ENCODE measurements at places on chromosomes 5 and 9.

- no peak for DNase-seq
Observed at GRCh38 chr9:19552282-19553105, 143.7 kb downstream of the ACER2 start.

GRCh38 chr5:28779161-28779754 lies 1740.9 kb upstream of the CDH9 start:
- no peak for DNase-seq

- no peak for DNase-seq
Observed at GRCh38 chr5:84869675-84870074, 485.0 kb upstream of the EDIL3 start.

- DNase-seq: no peak
Observed at GRCh38 chr9:120265791-120266190, 314.2 kb downstream of the CDK5RAP2 start.

DNA sequence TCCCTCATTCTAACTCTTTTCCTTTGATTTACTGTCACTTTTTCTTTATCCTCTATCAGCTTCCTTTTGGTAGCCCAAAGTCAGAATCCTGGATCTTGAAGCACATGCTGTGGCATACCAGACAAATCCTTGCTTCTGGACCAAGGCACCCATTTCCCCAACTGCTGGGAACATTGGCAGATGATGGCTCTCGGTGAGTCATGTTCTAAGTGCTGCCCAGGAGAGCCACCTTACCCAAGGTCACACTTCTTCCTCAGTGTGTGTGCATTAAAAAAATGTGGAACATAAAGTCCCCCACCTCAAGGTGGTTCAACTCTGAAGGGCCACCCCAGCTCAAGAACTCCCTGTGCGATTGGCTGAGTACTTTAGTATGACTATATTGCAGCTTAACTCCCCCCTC lies 141.4 kb upstream of the PUM3 start:
- DNase-seq: no peak

GRCh38 chr5:124239572-124239971 lies 506.9 kb downstream of the ZNF608 start:
- DNase-seq: no peak

GRCh38 chr9:33140401-33141360 lies 26.5 kb downstream of the B4GALT1 start:
- DNase-seq: no peak

DNA sequence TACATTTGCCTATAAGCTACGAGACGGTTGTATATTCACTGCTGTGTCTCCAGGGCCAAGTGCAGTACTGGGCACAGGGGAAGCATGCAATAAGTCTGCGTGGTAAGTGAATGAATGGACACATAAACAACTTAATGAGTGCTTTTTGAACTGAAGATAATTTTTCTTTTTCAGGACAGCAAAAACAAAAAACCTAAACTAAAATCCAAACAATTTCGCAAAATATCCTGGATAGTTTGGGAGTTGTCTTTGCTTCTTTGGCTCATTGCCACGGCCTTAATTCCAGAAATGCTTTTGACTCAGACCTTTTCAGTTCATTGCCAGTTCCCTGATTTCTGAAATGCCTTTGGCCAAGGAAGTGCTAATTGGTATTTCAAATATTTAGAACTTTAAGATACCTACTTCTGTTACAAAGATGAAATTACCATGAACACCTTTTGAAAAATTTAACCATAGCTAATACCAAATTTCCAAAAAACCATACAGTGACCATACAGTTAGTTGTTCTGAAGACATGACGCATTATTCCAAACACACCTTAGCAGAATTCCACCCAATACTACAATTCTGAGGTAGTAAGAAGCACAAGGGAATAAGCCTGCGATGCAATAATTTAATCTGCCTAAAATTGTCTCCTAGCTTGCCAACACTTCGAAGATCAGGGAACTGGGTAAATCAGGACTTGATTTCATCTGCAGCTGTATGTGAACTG lies 42.8 kb downstream of the TEK start:
- no peak for DNase-seq

GRCh38 chr9:20200991-20201431 lies 412.2 kb upstream of the SLC24A2 start:
- DNase-seq: no peak

DNA sequence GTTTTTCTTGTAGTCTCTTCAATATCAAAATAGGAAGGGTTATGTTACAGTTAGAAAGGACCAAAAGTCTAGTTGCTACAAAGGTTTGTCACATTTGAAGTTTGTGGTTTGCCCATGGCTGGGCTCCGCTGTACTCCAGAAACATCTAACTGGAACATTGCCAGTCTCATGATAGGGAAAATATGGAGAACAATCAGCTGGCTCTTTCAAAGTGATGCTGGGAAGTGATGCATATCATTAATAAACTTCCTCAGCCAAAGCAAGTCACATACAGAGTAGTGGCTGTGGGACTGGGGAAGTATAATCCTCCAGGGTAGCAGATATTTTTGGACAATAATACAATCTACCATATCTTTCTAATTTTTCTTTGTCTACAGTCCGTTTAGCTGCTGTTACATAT lies 8.8 kb downstream of the BTF3 start:
- DNase-seq: no peak

DNA sequence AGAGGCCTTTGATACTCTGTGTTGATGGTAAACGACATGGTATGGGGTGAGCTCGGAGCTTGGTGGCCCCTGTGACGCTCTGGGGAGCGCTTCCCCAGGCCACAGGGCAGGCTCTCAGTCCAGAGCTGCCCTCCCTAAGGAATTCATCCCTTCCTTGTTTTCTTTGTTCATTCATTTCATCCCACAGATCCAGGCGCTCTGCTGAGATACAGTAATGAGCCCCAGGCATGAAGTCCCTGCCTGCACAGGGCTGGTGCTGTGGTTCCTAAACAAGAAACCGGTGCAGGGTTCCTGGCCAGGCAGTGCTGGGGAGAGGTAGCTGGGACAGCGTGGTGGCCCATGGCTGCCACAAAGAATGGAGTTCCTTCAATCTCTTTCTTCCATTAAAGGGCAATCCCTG lies 14.4 kb downstream of the NEK6 start:
- DNase-seq: no peak

- no peak for DNase-seq
Observed at GRCh38 chr5:107979900-107980299, 309.2 kb upstream of the EFNA5 start.

GRCh38 chr9:27194401-27195091 lies 85.5 kb downstream of the TEK start:
- peak; percentile 47 for DNase-seq

- no peak for DNase-seq
Observed at GRCh38 chr9:13737885-13738284, 458.4 kb upstream of the MPDZ start.

GRCh38 chr9:99030610-99031109 lies 74.3 kb upstream of the TGFBR1 start:
- DNase-seq: no peak

- DNase-seq: peak; percentile 100
Observed at GRCh38 chr9:127838375-127839078, 15.9 kb downstream of the ENG start.

GRCh38 chr9:86122311-86122710 lies 23.0 kb upstream of the GOLM1 start:
- DNase-seq: no peak

GRCh38 chr5:83817591-83817990 lies 96.9 kb upstream of the HAPLN1 start:
- DNase-seq: no peak

- no peak for DNase-seq
Observed at GRCh38 chr5:96538808-96539250, 105.8 kb upstream of the PCSK1 start.

GRCh38 chr9:20014168-20014567 lies 225.3 kb upstream of the SLC24A2 start:
- no peak for DNase-seq

GRCh38 chr9:76490249-76490990 lies 31.4 kb downstream of the GCNT1 start:
- DNase-seq: no peak

DNA sequence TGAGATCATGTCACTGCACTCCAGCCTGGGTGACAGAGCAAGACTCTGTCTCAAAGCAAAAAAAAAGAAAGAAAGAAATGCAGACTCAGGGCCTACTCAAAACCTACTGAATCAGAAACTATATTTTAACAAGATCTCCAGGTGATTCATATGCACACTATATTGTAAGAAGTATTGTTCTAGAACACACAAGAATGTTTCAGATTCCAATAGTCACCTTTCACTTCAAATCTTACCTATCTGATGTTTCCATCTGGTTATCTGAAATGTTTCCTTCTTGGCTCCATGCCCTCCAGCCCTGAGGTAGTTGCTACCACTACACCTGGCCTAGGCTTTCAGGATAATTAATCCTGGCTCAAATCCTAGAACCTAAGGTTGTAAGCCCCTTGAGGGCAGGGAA lies 36.8 kb upstream of the SNX2 start:
- no peak for DNase-seq
